ENCODE measurements at places on chromosomes 2 and 18.
A peak's percentile ranks its signal among the peaks of the same experiment; 100 is the strongest.

DNA sequence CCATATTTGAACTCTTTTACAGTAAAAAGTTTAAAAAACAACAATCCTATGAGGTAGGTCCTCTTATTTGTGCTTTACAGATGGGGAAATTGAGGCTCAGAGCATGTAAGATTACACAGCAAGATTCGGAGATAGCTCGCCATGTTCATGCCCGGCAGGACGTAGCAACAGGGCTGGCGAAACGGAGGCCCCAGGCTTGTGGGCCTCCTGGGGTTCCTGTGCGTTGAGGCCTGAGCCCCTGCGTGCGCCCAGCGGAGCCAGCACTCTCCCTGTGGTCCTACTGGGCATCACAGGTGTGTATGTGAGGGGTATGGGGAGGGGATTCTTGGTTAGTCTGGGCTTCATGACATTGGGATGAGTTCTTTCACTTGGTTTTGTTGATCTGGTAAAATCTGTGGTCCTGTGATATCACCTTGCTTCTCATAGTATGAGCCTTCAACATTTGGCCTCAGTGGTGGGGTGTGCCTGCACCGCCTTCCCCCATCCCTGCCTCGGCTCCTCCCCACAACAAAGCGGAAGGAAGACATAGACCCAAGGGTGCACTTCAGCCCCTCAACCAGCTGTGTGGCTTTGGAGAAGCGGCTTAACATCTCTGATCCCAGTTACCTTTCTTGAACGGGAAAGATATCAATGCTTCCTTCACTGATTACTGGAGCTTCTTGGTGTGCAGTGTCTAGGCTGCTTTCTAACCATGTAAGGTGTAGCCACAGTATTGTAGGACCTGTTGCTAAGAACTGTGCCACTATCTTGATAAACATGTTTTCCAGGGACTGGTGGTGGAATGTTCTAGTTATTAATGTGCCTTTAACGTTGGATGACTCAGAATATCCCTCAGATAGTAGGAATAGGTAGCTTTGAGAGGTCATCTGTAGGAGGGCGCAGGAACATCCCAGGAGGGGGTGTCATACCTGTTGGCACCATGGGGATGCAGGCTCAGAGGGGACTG, 37.2 kb downstream of the HPCAL1 start:
- no peak for DNase-seq

DNA sequence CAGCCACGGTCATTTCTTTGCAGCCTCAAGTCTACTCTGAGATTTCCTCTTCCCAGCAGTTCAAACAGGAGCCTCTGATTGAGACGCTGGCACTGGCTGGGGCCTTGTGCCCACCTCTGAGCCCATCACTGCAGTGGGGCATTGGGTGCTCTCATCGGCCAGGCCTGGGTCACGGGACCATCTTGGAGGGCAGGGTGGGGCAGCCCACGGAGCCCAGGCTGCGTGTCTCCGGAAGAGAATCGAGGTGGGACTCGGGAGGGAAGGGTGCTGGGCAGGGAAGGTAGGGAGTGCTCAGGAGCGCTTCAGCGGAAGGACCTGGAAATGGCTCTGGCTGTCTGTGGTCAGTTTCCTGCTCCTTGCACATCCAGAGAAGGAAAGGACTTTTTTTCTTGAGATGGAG, 82.4 kb downstream of the RTP5 start:
- DNase-seq: no peak

DNA sequence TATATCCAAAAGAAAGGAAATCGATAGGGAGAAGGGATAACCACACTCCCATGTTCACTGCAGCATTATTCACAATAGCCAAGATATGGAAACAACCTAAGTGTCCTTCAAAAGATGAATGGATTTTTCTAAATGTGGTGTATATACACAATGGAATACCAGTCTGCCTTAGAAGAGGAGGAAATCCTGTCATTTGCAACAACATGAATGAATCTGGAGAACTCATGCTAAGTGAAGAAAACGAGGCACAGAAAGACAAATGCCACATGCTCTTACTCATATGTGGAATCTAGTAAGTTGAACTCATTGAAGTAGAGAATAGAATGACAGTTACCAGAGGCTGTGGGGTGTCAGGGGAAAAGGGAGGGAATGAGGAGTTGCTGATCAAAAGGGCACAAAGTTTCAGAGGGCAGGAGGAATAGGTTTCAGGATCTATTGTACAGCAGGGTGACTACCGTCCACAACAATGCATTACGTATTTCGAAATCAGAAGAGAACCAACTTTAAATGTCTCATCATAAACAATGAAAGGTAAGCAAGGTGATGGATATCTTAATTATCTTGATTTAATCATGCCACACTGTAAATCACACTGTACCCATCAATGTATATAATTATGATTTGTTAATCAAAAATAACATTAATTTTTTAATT, 46.1 kb downstream of the SIGLEC15 start:
- DNase-seq: no peak

- DNase-seq: no peak
These were observed 41.6 kb downstream of the GCA start for GRCh38 chr2:162385536-162385935.

DNA sequence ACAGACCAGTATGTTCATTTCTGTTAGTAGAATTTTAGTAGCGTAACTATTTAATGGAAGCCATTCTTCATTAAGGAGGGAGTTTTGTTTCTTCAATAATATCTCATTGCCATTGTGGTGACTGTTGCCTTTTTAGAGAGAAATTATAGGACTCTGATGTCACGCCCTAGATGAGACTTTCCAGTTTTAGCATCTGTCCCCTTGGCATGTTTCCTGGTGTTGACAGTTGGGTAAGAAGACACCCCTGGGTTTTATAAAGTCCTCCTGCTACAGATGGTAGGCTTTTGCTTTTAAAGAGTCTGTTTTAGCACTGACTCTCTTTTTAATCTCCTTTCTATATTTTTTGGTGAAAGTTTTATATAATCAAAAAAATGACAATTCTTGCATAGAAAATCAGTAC, 41.9 kb downstream of the KCNJ3 start:
- DNase-seq: no peak

DNA sequence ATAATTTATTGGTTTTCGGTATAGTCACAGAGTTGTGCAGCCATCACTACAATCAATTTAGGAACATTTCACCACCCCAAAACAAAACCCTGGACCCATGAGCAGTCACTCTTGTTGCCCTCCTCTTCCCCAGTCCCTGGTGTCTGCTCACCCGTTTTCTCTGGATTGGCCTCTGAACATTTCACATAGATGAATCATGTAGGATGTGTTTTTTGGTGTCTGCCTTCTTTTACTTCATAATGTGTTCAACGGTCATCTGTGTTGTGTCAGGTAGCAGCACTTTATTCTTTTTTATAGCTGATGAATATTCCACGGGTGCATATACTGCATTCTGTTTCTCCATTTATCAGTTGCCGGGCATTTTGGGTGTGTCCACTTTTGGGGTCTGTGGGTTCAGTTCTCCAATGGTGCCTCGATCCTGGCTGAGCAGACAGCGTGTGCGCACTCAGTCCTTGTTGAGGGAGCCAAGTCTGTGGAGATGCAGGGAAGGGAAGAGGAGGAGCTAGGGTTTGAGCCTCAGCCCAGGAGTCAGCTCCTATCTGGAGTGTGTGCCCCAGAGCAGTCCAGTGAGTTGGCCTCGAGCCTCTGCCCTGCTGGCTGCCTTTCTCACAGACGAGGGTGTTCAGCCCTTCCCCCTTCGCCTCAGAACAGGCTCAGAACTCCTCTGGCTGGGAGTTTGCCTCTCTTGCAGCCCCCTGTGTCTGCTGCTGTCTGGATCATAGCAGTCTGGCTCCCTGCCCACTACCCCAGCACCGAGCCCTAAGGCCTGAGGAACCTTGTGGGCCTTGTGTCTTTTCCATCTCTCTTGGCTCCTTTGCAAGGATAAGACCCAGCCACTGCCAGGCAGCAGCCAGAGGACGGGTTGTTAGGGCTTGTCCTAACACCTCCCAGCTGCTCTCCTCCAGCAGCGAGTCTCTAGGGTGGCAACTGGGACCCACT, 18.0 kb downstream of the C2orf74 start:
- DNase-seq: no peak

DNA sequence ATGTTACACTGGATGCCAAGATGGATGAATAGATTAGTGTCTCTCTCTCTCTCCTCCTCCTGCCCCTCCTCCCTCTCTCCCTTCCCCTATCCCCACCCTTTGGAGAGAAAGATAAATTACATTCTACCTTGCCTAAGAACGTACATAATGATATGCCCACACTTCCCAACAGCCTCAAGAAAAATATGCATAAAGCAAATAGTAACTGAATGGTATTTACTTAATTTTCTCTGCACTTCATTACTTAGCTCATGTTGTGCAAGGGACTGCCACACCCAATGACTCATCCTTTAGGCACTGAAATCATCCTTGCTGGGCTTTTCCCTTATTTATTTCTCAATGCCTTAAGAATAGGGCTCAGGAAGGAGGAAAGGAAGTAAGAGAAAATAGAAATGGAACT, 137.3 kb upstream of the PID1 start:
- no peak for DNase-seq

DNA sequence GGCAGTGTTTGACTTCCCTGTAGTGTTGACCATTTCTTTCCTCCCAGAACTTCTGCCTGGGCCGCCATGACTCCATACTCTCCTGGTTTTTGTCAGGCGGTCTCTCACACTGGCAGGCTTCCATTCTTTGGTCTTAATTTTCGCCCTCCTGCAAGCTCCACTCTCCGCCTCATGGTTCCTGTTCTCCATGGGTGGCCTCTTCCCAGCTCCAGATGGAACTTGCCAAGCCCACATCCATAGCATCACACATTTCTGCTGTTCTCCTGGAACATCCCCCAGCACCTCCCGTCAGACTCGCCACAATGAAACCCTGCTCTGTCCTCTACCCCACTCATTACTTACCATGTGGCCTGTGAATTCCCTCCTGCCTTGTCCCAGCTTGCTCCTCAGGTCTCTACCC, 896 bp upstream of the AFF3 start:
- no peak for DNase-seq

DNA sequence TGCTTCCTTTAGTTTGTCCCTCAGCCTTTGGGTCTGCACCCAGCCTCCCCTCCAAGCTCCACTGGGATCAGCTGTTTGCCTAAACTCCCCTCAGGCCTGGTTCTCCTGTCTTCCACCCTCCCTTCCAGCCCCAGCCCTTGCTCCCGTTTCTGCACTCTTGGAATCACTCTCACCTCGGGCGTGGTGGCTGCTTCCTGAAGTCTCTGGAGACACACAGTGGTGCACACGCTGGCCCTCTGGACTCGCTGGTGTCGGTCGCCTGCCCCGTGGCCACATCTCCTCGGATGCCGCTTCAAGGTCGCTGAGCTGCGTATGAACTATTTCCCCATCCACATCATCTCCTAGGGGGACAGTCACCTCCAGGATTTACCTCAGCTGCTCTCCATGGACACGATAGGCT, 46.3 kb downstream of the PSMG2 start:
- DNase-seq: no peak

DNA sequence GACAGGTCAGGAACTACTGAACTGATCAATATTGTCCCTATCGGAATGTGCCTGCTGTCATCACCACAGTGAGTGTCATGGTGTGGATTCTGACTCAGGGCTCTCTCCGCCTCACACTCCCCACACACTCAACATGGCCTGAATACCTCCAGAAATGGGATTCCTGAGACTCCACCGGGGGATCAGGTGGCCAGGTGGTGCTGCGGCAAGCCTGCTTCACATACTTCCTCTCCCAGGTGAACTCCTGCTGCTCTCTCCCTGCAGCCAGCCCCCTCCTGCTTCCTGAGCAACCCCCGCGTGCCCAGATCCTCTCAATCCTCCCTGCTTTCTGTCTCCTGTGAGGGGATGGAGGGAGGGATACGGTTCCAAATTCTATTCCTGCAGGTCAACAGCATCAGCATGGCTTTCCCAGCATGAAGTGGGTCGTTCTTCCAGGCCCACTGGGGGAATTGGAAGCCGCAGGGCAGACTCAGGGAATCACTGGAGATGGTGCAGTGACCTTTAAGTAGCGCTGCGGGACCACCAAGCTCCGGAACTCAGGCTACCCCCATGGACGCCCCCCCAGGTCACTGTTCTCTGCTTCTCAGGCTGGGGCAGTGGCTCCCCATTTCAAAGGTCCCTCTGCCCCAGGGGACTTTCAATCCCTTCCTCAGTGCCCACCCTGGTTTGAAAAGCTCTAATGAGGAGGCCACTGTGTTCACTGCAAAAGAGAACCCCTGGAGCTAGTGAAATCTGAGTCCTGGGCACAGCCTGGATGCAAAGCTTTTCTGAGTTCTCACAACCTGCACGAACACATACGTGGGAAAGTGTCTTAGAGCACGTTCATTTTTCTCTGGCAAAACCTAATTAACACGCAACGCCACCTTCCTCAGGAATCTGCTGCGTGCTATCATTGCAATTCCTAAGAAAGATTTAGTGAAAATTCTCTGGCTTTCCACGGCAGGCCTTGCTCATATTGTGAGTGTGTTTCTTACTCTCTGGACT, 168.4 kb downstream of the ZFP36L2 start:
- no peak for DNase-seq

DNA sequence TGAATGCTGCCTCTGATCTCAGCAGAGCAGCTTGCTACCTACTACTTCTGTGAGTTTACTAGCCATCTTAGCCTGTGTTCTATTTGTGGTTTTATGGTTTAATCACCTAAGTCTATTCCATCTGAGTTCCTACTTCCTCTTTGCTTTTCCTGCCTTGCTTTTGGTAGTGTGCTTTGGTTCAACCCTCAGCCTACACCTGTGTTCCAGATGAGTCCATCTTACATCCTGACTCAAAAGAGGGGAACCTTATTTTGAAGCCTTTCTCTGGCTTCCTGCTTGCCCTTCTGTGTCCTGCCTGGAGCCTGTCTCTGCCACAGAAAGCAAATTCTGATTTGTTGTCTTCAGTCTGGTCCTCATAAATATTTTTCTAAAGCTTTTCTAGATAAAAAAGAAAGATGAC, 530.3 kb upstream of the MEX3C start:
- no peak for DNase-seq

DNA sequence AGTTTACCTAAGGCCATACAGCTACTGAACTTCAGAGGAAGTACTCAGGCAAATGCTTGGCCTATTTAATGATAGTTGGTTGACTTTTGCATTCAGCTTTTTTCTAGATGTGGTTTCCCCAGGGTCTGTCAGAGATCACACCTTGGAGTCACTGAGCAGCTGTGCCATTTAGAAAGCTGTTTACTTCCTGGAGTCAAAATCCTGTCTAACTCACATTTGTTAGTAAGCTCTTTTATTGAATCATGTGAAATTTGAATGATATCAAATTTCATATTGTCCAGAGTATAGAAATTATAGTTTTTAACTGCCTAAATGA, 7.6 kb upstream of the TRIB2 start:
- no peak for DNase-seq

- DNase-seq: peak; percentile 34
These were observed 37.6 kb upstream of the MCM6 start for GRCh38 chr2:135913727-135914365.

GRCh38 chr2:64852771-64853241, 136.4 kb upstream of the SLC1A4 start:
- no peak for DNase-seq

- no peak for DNase-seq
These were observed 14.5 kb upstream of the SULT1C4 start for GRCh38 chr2:108363024-108363907.

DNA sequence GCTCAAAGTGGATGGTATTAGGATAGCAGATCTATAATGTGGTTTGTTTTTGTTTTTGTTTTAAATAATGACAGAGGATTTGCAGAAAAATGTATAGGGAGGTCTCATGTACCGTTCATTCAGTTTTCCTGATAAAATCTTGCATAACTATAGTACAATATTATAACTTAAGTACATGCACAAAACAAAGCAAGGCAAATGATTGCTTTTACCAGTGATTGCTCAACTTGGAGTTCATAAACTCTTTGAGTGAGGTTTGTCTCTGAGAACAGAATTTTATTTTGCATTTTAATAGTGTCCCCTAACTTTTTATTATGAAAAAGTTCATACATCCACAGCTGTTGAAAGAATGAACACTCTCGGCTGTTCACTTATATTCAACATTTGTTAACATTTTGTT, 96.6 kb downstream of the MAP4K4 start:
- DNase-seq: no peak

All from endothelial cell (in vitro differentiated cells).